ENCODE measurements at places on chromosomes 12 and 14.

DNA sequence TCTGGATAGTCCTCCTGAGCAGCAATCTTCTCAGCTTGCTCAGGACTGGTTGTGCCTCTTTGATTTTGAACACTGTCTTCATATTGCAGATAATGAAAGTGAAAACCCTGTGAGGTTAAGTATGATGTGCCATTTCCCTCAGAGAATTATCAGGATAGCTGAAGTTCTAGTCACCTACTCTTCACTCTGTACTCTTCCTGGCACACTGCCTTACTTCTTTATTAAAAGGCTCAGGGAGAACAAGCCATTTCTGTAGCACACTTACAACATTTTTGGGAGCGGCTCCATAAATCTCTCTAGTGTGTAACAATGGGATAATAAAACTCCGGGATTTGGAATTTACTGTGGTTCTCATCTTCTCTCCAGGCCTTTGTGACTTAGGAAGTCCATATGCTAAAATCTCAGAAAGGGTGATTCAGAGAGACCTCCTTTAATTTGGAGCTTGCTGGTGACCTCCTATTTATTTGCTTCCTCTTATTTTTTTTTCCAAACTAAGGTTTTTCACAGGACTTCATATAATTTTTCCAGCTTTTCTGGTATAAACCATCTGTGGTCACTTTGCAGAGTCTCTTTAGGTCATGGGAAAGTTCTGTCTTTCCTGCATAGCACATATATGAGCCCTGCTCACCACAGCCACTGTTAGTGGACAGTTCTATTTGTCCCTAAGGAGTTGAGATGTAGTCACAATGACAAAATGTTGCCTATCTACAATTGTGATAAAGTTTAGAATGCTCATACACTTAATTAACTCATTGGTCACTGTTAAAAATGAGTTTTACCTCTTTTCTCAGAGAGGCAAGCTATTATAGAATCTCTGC, 53.5 kb upstream of the LDHB start:
- DNase-seq = no peak

DNA sequence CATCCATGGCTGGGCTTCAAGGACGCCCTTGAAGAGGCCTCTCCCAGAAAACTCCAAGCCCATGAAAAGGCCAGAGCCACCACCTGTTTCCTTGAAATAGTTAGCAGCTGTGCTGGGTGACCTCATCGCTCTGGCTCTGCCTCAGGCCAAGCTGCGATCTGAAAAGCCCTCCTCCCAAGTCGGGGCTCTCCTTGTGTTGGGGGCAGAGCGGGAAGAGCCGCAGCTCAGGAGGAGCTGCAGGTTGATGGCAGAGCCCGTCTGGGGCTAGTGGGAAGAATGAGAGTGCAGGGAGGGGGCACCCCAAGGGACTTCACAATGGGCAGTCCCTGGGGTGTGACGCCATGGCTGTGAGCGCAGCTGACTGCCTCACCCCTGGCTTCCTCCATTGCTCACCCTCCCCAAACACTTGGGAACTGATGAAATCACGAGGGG, 50.0 kb upstream of the STON2 start:
- DNase-seq = no peak

GRCh38 chr12:121770813-121771625, 22.5 kb downstream of the RHOF start:
- DNase-seq = no peak

DNA sequence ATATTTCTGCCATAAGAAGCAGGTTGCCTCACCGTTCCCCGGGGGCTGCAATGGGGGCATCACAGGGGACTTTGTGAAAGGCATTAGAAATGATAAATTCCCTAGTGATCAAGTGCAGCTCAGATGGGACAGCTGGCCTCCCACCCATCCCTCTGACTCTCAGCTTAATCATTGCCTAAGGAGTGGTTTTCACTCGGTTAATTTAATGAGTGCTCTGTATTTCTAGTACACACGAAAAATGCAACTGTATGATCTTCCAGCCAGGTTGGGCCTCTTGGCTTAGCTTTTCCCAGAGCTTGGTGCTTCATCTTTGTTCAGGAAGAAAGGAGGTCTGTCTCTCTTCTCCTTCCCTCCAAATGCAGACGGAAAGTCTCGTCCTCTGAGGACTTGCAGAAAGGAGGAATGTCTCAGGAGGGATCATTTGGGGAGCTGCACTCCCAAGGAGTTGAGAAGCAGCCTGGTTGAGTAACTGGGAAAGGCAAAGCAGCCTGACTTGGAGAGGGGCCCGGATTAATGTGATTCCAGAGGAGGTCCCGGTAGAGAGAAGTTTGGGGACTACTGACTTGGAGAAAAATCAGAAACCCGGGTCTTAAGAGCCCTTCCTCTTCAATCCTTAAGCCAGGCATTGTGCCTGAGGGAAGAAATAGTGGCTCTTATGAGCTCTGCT, 7.2 kb downstream of the CD9 start:
- DNase-seq = no peak

DNA sequence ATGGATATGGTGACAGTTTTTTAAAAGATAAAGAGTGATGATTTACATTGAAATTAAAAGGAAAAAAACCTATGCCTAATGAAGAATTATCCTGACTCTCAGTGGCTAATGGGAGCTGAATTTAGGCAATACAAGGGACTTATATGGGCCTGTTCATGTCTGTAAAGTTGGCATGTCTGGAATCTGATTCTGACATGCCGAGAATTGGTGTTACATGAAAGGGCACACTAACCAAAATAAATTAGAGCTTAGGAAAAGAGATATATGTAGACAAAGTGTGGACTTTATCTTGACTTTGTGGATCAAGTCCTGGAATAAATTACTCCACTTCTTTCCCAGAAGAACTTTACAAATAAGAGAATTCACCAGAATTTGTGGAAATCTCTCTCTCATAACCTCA, 1.1 kb downstream of the TDG start:
- no peak for DNase-seq

- DNase-seq = no peak
Observed at GRCh38 chr12:88658009-88658408, 77.7 kb upstream of the KITLG start.

- no peak for DNase-seq
Observed at GRCh38 chr14:47153746-47154145, 502.2 kb upstream of the RPL10L start.

DNA sequence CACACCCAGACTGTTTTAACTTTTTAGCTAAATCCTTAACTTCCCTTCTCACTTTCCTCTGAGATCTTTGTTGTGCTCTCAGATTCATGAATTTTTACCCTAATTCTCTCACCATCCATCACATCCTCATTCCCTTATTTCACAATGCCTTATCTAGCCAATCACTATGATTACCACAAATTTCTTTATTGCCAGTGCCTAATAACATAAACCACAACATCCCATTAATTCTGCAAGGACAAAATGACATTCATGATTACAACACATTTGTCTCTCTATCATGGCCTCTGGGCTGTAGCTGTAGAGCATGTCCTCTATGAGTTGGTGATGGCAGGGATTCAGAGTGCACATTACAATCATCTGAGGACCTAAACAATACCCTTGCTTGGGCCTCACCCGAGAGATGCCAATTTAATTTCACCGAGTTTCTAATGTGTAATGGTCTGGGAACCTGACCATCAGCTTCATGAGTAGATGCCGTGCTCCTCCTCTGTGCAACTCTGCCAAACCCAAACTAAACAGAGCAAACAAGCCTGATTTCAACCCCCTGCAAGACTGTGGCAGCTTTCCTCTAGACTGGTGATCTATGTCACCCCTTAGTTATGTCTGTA, 99.3 kb downstream of the SPTSSA start:
- no peak for DNase-seq

DNA sequence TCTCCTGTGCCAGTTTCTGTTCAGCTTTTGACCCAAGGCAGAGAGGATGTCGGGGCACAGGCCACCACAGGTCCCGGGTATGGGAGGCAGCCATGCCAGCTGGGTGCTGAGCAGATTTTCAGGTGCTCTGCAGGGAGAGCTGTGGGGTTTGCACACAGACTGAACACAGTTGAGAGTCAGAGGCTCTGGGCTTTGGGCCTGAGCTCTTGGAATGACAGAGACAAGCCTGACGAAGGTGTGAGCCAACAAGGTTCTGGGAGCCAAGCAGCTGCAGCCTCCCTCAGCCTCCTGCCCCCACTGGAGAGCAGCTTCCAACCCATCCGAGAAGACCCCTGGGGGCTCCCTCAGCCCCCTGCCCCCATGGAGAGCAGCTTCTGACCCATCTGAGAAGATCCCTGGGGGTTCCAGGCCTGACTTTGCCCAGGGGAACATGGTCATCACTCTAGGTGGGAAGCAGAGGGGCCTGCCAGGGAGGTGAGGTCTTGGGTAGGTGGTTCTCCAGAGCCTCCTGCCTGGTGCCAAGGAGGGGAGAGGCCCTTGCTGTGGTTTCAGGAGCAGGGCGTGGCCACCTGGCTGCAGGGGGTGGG, 13.8 kb downstream of the FBRSL1 start:
- DNase-seq = no peak

- no peak for DNase-seq
Observed at GRCh38 chr14:73230051-73230450, 7.3 kb upstream of the PAPLN start.

- no peak for DNase-seq
Observed at GRCh38 chr12:1844661-1845409, 24.5 kb downstream of the LRTM2 start.

DNA sequence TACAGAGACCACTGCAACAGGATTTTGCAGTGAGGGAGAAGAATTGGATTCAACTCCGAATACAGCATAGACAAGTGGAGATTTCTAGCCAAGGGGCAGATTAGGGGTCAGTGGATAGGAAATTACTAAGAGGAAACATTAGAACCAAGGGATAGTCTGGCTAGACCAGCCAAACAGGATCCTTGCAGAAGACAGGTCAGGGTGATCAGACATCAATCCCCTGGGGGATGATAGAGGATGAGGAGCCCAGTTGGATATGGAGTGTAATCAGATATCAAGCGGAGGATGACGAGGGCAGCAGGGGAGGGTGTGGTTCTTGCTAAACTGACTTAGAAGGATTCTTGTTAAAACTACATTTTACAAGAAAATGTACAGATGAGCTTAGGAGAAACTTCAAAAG, 424.4 kb downstream of the DAD1 start:
- DNase-seq = no peak

- no peak for DNase-seq
Observed at GRCh38 chr14:22478670-22479069, 110.4 kb downstream of the DAD1 start.

GRCh38 chr12:1794440-1795090, 25.8 kb upstream of the LRTM2 start:
- no peak for DNase-seq

DNA sequence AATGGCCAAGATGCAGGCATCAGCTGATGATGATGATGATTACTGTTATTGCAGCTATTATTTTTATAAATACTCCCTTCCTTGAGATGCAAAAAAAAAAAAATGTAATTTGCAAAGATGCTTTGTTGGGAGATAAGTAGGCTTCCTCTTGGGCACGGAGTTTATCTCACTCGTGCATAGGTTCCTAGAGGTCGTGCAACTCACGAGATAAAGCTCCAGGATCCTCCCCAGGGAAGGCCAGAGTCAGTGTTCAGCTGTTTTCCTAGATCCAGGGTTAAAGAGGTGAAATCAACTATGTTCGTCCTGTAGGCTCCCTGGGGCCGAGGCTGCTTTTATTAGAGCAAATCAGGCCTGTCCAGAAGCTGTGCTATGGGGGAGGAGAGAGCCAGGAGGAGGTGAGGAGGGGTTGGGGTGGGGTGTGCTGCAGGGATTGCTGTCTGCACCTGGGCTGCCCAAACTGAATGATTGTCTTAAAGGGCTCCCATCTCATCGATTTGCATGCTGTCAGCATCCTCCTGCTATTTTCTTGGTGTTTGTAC, 270.3 kb downstream of the NRXN3 start:
- no peak for DNase-seq

GRCh38 chr12:91769736-91770135, 375.9 kb downstream of the BTG1 start:
- no peak for DNase-seq

- no peak for DNase-seq
Observed at GRCh38 chr12:496736-497135, 37.0 kb downstream of the B4GALNT3 start.

- no peak for DNase-seq
Observed at GRCh38 chr14:23602181-23603095, 23.8 kb upstream of the JPH4 start.

- DNase-seq = no peak
Observed at GRCh38 chr12:121439715-121440114, 39.8 kb downstream of the RNF34 start.

GRCh38 chr12:110578694-110579534, 4.2 kb downstream of the PPTC7 start:
- no peak for DNase-seq

GRCh38 chr14:23539248-23540140, 12.1 kb downstream of the ZFHX2 start:
- DNase-seq = no peak
